Hippocampal formation (tissue), 2 donors: ENCODE measurements at places on chromosomes 5 and 9.

- DNase-seq = no peak
These were observed 4.5 kb upstream of the TLE1 start for GRCh38 chr9:81693671-81694378.

DNA sequence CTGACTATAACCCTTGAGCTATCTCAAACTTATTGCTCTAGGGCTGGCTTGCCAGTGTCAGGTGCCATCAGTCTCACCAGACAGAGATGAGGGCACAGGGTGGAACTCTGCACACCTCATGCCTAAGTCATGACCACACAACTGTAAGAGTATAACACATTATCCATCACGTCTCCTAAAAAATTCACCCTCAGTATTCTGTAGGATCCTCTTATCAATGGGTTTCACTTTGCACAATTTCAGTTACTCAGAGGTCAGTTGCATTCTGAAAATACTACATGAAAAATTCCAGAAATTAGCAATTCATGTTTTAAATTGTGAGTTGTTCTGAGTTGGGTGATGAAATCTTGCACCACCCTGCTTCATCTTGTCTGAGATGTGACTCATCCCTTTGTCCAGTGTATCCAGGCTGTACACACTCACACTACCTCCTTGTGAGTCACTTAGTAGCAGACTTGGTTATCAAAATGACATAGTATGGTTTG lies 690.9 kb upstream of the CDH18 start:
- DNase-seq = no peak

GRCh38 chr5:122493091-122494021 lies 181.3 kb downstream of the SNCAIP start:
- DNase-seq = no peak

- no peak for DNase-seq
These were observed 480.1 kb upstream of the MPDZ start for GRCh38 chr9:13759551-13759950.

DNA sequence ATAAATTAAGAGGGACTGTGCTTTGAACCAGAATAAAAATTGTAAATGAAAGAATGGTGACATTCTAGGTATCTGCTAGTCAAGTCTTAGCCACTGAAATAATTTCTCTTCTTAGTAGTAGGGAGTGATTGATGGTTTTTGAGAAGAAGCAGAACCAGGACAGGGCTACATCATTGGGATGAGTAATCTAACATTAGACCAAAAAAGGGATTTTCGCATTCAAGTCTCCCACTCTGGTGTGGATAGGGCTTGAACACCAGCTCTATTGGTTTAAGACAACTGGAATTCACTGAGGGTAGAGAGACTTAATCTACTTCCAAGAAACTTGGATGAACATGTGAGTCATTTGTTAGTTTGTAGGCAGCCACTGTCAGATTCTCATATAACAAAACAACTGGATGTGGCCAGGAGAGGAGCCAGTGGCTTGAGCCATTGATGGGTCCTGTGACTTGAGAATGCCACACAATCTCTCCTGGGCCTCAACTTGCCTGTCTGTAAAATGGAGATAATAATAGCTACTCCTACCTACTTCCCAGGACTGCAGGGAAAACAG lies 16.6 kb downstream of the FAT2 start:
- DNase-seq = no peak

DNA sequence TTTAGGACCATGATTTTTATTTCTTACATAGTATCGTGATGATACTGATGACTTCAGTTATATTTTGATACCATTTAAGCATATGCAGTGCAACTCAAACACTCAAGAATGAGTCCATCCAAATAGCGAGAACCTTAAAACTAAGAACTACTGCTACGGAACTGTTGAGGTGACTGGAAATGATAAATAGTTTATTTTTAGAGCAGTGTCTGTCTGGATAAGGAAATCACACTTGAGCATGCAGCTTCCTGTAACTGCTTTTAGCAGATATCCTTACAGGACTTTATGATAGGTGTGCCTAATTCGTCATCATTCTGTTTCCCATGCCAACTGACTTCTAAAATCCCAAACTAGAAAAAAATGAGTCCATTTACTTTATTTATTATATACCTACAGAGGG lies 85.5 kb downstream of the ADGRV1 start:
- DNase-seq = no peak

GRCh38 chr5:32646061-32646969 lies 61.0 kb downstream of the SUB1 start:
- no peak for DNase-seq

DNA sequence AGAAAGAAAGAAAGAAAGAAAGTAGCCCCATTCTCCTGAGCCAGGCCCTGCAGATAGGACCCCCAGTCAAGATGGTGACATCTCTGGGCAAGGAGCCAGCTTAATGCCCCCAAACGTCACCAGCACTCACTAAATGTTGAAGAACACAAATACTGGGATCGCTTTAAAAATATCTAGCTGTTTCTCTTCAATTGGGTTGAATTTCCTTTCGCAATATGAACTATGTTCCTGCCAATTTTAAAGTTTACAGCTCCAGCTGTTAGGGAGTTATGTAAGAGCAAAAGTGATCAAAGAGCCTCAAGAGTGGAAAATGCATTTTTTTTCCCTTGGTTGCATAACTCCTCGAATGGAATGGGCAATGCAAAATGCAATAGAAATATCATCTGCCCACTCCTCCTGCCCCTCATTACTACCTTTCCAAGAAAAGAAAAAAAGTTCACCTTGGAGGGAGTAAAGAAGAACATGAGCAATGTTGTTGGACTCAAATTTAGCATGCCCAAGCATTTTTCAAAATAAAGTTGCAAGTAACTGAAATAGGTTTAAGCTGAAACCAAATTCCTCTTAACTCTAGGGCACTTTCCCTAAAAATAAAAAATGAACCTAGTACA lies 244.2 kb upstream of the PIK3R1 start:
- no peak for DNase-seq

DNA sequence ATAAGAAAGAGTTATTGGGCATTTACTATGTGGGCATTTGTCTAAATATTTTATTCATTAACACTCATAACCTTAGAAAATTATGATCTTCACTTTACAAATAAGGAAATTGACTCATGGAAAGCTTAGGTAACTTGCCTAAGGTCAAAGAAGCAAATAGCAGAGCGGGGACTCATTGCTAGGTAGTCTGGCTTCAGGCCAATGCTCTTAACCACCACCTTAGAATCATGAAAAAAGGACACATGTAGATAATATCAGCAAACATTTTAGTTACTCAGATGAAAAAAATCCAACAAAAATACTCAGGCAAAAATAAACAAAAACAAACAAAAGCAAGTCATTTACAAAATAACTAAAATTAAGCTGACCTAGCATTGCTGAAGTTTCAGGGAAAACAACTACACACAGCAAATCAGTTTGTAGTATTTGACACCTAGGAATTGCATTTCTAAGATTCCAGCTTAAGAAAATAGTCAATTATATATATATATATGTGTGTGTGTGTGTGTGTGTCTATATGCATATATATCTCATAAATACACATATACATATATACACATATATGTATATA lies 166.0 kb downstream of the HMHB1 start:
- DNase-seq = no peak

DNA sequence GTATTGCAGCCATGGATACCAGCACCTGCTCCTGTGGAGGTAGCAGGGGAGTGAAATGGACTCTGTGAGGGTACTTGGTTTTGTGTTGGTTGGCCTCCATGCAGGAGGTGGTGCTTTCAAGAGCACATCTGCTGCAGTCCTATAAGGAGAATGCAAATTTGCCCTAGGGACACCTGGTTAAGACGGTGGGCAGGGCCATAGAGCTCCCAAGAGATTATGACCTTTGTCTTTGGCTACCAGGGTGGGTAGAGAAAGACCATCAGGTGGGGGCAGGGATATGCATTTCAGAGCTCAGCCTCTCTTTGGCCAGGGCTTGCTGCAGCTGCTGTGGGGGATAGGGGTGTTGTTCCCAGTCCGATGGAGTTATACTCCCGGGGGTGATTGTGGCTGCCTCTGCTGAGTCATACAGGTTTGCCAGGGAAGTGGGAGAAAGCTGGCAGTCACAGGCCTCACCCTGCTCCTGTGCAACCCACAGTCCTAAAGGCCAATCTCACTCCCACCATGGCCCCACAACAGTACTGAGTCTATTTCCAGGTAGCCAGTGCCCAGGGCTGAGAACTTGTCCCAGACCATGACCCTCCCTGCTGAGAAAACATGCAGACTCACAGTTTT lies 14.0 kb upstream of the PDLIM4 start:
- no peak for DNase-seq

DNA sequence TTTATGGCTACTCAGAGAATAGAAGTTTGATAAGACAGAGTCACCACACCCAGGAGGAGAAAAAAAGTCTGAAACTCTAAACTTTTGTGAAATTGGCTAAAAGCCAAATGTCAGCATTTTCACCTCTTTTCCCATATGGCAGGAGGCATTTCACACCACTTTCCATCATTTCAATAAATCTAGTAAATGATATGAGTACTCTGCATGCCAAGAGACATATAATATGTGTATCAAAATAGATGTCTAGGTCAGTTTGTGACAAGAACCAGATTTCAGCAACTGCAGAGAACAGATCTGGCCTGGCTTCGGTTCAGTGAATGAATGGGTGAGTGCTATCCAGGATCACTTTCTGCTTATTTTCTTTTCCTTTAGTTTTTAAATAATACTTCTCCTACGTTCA lies 470.8 kb downstream of the ENC1 start:
- no peak for DNase-seq

- DNase-seq = no peak
These were observed 625 bp downstream of the EXOSC2 start for GRCh38 chr9:130694205-130694604.

DNA sequence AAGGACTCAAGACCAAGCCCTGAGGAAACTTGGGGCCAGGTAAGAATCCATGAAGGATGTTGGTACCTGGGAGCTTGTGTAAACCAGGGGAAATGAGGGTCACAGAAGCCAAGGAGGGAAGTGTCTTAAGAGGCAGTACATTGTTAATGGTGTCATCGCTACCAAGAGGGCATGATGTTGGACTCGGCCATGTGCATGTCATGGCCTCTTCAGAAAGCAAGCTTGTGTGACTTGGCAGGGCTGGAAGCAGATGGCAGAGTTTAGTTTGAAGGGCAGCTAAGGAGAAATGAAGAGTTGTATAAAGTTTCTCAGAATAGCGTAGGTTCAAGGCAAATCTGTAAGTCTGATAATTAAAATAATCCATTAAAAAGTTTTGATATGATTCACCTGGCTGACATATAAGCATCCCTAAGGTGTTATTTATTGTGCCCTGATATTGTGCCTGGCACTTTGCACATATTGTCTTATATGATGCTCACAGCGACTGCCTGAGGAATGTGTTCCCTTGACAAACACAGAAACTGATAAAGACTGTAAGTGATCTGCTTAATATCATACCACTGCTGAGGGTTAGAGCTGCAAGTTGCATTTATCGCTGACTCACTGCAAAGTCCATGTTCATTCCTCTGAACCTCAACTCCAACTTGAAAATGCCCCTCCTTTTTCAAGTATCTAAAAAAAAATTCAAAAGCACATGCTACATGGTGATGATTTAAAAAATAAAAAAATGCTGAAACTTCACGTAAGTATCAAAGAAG lies 81.3 kb upstream of the PTPN3 start:
- DNase-seq = no peak

- DNase-seq = no peak
These were observed 182.2 kb downstream of the SREK1 start for GRCh38 chr5:66326276-66326675.

- DNase-seq = peak; percentile 65
These were observed 303.7 kb downstream of the RAB3C start for GRCh38 chr5:58886315-58887207.

DNA sequence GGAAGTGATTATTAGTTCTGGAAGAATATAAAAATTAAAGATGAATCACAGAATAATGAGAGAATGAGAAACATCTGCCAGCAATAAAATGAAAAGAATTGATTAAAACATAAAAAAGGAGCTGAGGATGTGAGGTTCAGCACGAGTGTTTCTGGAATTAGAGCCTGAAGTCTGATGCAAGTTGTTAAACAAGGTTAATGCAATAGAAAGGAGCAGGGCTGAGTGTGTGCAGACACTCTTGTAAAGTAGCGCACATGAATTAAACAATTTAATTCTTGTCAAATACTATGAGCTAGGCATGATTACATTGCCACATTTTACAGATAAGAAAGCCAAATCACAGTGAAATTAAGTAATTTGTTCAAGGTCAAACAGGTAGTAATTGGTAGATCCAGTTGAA lies 384.2 kb downstream of the TAF11L14 start:
- DNase-seq = no peak
